ENCODE measurements at places on chromosomes 11 and 22.

DNA sequence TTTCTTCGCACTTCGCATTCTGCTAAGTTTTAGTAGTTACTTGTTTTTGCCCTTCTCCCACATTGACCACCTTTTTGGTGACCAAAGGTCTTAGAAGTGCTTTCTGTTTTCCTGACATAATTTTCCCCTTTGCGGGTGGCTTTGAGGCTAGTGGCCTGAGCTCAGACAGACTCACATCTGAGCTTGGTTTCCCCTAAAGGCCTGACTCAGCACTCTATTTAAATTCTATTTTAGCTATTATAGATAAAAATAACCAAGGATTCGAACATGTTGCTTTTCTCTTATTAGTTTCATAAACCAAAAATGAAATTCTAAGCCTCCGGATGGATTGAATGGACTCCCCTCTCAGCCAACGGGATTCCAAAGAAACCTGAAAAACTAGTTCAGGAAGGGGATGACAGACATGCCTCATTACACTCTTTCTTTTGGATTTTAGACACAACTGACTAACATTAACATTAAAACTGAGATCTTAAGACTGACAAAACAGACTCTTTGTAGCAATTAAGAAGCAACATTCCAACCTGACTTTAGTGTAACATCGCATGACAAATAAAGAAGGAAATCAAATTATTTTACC, 258.5 kb downstream of the LUZP2 start:
- DNase-seq, result no peak

DNA sequence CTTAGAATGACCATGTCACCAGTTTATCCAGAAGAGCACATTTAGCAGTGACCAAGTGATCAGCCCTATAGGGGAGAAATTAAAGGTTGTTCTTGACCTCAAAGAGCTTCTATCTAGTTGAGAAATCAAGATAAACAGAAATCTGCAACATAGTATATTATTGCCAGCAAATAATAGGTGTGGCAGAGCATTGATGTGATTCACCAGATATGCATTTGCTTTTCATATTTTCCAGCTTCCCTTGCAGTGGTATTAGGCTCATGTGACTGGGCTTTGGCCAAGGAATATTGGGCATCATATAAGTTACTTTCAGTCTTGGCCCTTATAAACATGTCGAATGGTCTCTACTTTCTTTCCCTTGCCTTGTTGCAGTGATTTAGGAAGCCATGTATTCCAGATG, 34.5 kb downstream of the COMMD9 start:
- DNase-seq, result no peak

DNA sequence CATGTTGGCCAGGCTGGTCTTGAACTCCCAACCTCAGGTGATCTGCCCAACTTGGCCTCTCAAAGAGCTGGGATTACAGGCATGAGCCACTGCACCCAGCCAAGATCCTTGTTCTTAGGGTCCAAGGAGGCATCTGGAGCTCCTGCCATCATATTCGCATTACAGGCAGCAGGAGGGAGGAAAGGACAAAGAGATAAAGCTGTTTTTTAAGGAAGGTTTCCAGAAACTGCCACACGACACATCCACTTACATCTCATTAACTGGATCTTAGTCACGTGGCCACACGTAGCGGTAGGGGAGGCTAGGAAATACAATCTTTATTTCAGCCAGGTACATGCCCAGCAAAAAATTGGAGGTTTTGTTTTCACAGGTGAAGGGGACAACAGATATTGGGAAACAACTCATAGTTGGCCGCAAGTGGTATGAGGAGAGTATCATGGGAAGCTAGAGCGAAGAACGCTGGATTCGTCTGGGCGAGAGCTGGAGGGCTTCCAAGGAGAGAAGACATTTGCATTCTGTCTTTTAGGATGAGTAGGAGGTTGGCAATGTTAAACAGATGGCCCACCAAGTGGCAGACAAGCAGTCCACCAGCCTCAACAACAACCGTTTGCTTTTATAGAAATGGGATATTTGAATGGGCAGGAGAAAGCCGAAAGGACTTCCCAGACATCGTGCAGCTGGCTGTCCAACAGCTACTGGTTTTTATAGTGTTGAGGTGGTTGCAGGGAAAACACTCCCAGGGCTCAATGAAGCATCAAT, 39.2 kb upstream of the DMC1 start:
- DNase-seq, result no peak

- DNase-seq, result no peak
These were observed 520.7 kb upstream of the B3GAT1 start for GRCh38 chr11:134932761-134933160.

DNA sequence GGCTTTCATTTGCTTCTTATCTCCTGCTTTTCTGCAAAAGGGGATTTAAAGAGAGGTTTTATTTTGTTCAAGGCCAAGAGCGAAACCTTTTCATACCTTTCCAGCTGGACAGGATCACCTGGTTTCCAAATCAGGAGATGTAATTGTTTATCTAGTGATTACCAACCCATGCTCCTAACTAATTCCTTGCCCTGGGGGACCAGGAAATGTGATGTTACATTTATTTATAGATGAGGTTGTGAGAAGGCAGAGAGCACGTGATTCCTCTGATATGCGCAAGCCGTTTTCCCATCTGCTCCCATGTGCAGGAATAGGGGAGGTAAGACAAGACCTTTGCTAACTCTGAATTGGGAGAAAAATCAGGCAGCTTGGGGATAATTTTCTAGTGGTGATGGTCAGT, 507.2 kb upstream of the LARGE1 start:
- DNase-seq, result no peak

DNA sequence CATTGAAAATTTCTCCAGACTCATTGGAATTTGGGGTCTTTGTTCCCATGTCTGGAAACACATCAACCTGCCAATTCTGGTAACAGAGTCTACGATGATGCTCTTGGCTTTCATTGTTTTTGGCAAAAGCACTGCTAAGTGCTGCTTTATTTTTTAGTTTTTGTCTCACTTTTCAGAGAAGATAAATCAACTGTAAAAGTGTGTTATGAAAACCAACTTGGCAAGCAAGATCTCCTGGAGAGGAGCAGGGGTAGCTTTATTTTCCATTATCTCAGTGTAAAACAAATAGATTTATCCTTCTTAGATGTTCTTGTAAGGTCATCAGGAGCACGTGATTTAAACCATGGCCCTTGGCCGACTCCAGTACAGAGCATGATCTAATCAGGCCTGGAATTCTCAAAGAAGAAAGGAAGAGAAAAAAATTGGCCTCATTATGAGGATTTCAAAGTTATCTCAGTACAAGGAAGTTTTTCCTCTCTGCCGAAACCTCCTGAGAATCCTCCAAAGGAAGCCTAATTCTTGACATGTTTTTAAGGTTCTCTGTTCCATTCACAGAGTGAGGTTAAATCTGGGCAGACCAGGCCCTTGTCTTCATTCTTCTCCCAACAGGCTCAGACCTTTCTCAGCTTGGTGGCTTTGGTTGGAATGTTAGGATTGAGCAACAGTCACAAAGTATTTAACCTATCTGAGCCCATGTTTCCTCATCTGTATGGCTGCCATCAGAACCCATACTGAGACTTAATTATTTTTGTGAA, 16.4 kb upstream of the PAMR1 start:
- no peak for DNase-seq

- no peak for DNase-seq
These were observed 5.7 kb downstream of the LTO1 start for GRCh38 chr11:69669486-69669885.

DNA sequence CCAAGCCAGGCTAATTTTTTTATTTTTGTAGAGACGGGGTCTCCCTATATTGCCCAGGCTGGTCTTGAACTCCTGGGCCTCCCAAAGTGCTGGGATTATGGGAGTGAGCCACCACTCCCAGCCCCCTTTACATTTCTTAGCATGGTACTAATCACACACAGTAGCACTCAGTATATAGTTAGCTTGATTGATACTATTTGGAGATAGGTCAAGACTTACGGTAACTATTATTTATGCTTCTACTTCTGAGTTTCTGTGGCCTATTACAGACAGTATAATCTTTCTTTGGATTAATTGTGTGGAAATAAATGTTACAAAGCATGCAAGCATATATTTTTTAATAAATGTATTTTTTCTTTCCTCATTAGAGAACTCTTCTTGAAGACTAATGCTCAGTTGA, 192.2 kb downstream of the UVRAG start:
- no peak for DNase-seq

GRCh38 chr11:33191467-33191866, 30.2 kb upstream of the CSTF3 start:
- no peak for DNase-seq

- no peak for DNase-seq
These were observed 12.6 kb upstream of the SPON1 start for GRCh38 chr11:13949876-13950275.

DNA sequence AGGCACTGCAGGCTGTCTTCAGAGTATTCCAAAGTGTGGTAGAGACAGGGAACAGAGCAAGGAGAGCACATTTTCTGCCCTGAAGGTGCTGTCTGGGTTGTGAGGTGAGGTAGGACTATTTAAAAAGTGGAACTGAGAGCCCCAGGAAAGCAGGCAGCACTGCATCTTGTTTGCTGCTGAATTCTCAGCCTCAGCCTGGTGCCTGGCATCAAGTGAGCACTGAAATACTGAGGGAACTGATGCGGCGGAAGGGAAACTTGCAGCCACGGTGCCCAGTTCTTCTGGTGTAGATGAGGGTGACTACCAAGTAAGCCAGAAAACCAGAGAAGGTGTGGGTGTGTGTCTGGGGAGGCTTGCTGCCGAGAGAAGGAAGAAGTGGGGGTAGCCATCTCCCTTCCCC, 59.5 kb downstream of the TNRC6B start:
- peak; percentile 51 for DNase-seq

GRCh38 chr11:3903207-3903896, 47.9 kb downstream of the STIM1 start:
- DNase-seq, result no peak

DNA sequence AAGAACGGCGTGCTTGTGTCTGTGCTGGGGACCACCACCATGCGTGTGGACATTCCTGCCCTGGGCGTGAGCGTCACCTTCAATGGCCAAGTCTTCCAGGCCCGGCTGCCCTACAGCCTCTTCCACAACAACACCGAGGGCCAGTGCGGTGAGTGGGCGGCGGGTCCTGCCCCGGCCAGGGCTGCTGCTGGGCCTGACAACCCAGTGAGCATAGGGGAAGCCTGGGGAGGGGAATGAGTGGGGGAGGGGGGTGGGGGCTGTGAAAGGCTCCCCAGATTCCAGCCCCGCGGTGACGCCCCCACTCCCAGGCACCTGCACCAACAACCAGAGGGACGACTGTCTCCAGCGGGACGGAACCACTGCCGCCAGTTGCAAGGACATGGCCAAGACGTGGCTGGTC, 31.9 kb downstream of the MUC5B start:
- no peak for DNase-seq

DNA sequence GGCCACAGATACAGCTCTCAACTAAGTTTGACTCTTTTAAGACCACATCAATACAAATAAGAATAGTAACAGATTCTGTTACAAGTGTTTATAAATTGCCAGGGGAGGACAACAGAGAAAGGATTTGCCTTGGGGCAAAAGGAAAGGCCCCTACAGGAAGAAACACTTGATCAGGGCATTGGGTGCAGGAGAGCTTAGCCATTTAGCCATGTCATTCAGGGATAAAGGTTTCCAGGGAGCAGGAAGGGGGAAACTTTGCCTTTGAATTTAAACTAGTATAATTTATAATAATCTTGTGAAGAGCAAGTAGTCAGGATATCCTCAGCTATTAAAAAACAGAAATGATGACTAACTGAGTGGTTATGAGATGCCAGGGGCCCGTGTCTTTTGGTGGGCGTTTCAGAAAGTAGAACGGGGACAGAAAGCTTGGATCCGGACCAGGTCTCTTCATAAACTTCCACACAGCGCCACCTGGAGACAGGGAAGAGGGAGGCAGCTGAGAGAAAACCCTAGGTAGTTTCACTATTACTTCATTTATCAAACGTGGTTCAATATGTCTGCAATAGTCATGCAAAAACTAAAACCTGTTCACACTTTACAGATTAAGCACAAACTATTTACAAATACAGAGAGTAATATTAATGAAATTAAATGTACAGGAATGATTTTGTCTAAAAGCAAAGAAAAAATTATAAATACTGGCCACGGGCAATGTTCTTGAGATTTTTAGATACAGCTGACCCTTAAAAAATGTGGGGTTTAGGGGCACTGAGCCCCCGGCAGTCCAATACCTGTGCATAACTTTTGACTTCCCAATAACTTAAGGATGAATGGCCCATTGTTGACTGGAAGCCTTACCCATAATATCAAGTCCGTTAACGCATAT, 11.0 kb upstream of the SLC5A4 start:
- DNase-seq, result peak; percentile 87
